SW 1271 (cell line): ENCODE measurements at places on chromosomes 1 and 21.

DNA sequence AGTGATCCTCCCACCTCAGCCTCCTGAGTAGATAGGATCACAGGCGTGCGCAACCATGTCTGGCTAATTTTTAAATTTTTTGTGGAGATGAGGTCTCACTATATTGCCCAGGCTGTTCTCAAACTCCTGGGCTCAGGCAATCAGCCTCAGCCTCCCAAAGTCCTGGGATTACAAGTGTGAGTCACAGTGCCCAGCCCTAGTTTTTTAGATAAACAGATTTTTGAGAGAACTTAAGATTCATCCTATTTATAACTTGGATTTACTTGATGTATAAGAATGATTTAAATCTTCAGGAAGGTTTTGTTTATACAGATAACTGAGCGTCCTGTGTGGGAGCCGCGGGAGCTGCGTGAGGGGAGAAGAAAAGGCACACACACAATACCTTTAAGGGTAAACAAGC, 26.2 kb downstream of the HEYL start:
- DNase-seq = no peak

- no peak for DNase-seq
Measured at GRCh38 chr1:232593717-232594502, 36.0 kb downstream of the SIPA1L2 start.

DNA sequence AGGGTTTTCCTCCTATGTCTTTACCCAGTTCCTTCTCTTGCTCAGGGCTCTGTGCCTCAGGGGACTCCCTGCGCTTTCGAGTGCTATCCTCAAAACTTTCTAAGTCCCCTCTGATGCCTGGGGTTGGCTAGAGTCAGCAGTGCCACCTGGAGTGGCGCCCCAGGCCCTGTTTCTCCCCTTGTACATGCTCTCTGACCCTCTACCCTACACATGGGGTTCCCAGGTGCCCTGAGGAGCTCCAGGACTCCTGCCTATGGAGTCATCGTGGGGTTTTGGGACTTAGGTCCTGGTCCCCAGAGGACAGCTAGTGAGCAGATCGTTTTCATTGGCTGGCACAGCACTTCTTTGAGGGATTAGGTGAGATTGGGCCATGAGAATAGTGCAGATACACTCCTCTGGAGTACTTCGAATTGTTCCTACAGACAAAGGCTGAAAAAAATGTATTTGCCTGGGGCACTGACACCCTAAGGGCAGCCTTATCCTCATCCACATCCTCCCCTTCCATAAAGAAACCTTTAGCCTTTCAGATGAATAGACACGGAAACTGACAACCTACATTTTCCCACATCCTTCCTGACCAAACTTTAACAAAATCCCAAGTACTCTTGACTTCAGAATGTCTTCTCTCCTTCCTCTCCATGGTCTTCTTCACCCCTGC, 41.5 kb downstream of the LGR6 start:
- DNase-seq = no peak

GRCh38 chr1:109385417-109385816, 12.3 kb downstream of the SORT1 start:
- no peak for DNase-seq

DNA sequence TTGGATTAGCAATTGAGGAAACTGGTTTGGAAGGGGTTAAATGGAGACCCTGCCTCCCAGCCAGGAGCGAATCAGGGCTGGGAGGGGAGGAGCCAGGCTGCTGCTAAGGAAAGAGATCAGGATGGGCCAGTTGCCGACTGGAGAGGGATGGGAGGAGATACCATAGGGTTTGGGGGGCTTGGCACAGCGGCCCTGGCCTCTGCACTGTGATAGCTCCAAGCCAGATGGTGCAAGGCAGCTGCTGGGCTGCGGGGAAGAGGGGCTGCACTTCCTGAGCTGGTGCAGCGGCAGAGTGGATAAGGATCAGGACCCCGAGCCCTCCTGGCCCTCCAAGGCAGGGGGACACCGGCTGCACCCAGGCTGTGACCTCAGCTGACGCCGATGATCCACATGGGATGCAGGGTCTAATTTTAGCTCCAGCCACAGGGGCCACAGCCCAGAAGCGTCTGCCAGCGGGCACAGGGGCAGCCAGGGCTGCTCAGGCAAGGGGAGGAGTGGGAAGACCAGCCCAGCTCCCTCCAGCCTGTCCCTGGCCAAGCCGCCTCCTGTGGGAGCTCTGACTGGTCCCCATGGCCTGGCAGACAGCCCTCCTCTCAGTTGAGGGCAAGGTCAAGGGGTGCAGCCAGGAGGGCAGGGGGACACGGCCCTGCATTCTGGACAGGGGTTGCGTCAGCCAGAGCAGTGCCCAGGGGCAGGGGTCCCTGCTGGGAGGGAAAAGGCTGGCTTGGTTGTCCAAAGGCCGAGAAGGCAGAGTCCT, at the start of gene EXTL1:
Gene EXTL1, plus strand, starts transcription at position 129 of the 757 bp plus-strand sequence. CDS start 872 bp downstream, outside the sequence.
- no peak for DNase-seq

- DNase-seq = no peak
Measured at GRCh38 chr1:165886983-165887382, 59.6 kb downstream of the UCK2 start.

GRCh38 chr21:38343691-38344090, 86.9 kb downstream of the KCNJ15 start:
- DNase-seq = no peak

GRCh38 chr1:10059342-10059718, 26.6 kb downstream of the UBE4B start:
- no peak for DNase-seq
